ENCODE measurements at places on chromosomes 5 and 9. TPM values are rescaled to one million over a fixed set of nuclear protein-coding genes. Genes with fewer than 3 reads are reported as not detected.

The FAM221B gene
- total RNA-seq = not detected

The SPATA31D4 gene
- total RNA-seq = not detected

The BHMT gene
- not detected for total RNA-seq

The ADAMTS19 gene
- 0.15 TPM for total RNA-seq

The PDCD1LG2 gene
- total RNA-seq = 7.2 TPM

The FBP2 gene
- total RNA-seq = not detected

The CCL21 gene
- 0.81 TPM for total RNA-seq

The CAPSL gene
- total RNA-seq = not detected

The PCDHB12 gene
- total RNA-seq = 0.56 TPM

The SPAAR gene
- 2.5 TPM for total RNA-seq

The PSD2 gene
- total RNA-seq = not detected

The PCAT7 gene
- not detected for total RNA-seq

The PLPP1 gene
- total RNA-seq = 187 TPM

The PRLR gene
- total RNA-seq = 1.1 TPM

The UBE2QL1 gene
- total RNA-seq = not detected

The HACD4 gene
- total RNA-seq = 1.3 TPM

The LCN1 gene
- not detected for total RNA-seq

The LURAP1L gene
- total RNA-seq = 2.5 TPM

The TMEM250 gene
- 42.5 TPM for total RNA-seq

The OR2Y1 gene
- total RNA-seq = not detected

The LECT2 gene
- total RNA-seq = not detected

The RAB3C gene
- total RNA-seq = not detected

The TBC1D9B gene
- total RNA-seq = 83.4 TPM

The FOXD4 gene
- 0.12 TPM for total RNA-seq

The CBY3 gene
- not detected for total RNA-seq

The ENG gene
- total RNA-seq = 213 TPM

The ANKRD33B gene
- total RNA-seq = 2.2 TPM

The TEK gene
- total RNA-seq = 1.2 TPM

The TAF1L gene
- not detected for total RNA-seq

The SLC36A3 gene
- not detected for total RNA-seq

The MCTP1 gene
- total RNA-seq = 1.9 TPM

The ITGA1 gene
- 5.1 TPM for total RNA-seq

The PCDHA7 gene
- total RNA-seq = 0.15 TPM

The C6 gene
- 20.7 TPM for total RNA-seq

The ADAMTS6 gene
- 1.7 TPM for total RNA-seq
